Activated CD4-positive, alpha-beta T cell treated with anti-CD3 and anti-CD28 coated beads for 24 hours (primary cell): ENCODE measurements at places on chromosomes 2 and 18.

DNA sequence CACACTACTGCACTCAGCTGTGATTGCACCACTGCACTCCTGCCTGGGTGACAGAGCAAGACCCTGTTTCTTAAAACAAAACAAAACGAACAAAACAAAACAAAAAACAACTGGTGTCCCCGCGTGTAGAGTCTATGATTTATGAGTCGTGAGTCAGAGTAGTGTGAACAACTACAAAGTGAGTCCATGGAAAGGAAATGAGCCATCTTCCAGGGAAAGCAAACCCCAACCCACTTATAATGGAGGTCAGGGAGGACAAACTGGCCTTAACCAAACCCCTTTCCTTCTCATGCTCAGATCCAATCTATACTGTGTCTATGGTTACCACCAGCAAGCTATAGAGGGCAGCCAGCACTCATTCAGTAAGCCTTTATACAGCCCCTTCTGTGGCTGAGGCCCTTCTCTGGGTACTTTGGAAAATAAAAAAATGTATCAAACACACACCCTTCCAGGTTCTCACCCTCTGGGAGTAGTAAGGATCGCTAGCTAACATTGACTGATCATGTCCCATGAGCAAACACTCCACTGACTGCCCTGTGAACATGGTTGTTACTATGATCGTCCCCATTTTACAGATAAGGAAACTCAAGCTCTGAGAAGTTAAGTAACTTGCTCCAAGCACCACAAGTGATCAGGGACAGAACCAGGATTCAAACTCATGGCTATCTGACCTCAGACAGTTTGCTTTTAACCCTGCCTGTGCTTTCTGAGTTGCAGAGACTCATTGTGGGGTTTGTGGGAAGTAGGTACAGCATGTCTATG is 24.7 kb upstream of the COLEC12 start:
- DNase-seq = no peak

DNA sequence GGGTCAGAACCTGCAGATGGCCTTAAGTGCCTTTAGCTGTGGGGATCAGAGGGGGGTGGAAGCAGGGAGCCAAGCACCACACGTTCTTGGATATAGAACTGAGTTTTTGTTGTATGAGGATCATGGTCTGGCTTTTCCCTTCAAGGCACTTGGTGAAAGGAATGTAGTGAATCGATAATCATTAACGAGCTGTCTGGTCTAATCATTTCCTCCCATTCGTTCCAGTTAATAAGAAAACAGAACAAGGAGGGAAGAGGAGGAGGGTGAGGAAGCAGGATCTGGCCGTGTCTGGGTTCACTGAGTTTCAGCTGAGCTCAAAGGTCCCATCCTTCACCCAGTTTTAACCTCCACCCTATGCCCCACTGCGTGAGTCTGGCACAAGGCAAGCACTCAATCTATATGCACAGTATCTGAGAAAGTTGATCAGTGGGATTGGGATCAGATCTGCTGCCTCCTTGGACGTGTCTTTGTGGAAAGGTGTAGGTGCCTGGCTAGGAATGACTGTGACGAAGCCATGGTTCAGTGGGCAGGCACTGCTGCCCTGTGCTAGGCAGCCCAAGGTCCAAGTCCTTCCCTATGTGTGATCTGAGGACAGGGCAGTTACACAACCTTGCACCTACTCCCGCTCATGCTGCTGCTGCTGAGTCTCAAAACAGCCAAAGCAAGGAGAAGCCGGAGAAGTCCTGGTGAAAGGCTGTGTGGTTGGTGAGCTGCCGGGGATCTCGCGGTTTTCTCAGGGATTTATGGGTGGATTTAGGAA is 54.8 kb downstream of the GALNT14 start:
- DNase-seq = no peak

GRCh38 chr2:148922776-148923475 is 47.9 kb downstream of the KIF5C start:
- DNase-seq = no peak

- DNase-seq = no peak
Observed at GRCh38 chr2:161947836-161948235, 126.2 kb downstream of the DPP4 start.

GRCh38 chr2:207334624-207335371 is 169.1 kb upstream of the KLF7 start:
- peak; percentile 31 for DNase-seq
